Calu3 (cell line): ENCODE measurements at places on chromosomes 6 and 20. TPM values are rescaled to one million over a fixed set of nuclear protein-coding genes. Genes with fewer than 3 reads are reported as not detected.

DNA sequence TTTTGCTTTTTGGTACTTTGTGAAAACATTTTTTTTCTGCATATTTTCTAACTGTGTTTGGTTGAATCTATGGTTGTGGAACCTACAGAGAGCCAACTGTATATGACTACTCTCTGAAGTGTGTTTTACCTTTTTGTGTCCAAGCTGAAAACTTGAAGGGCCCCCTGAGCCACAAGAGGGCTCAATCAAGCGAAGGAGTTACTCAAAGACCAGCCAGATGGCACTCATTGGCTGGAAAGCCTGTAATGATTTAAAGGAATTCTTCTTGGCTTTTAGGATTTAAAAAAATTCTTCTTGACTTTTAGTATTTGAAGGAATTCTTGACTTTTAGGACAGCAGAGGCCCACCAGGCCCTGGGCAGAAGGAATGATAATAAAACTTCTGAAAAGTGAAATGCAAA lies 27.0 kb upstream of the ECI2 start:
- H3K27ac ChIP-seq = no peak overlapping the region
- peaks cover 18% of the 10 kb centered on the region for H3K27me3 ChIP-seq

DNA sequence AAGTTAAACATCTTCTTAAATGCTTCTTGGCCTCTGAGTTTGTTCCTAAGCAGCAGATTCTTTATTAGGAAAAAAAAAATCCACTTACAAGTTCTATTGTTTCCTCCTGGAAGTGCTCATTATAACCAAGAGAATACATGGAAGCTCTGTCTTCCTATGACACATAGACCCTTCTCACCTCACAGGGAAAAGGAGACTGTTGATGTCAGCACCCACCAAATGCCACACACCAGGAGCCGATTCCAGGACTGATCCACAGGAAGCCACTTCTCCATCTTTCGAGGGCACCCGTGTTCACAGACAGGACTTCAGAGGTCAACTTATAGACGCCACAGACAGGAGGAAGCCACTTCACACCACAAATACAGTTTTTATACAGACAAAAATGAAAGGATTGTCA lies 13.4 kb upstream of the BNIP5 start:
- peaks cover 24% of the 10 kb centered on the region for H3K4me1 ChIP-seq
- H3K27me3 ChIP-seq = no peaks in the 10 kb centered on the region
- H3K27ac ChIP-seq = no peak overlapping the region
- H3K4me3 ChIP-seq = no peak overlapping the region

Gene MYLK2
- 1.3 and 1.5 TPM in 2 replicates for total RNA-seq

- no peaks in the 10 kb centered on the region for H3K36me3 ChIP-seq
- no peak overlapping the region for H3K27ac ChIP-seq
- DNase-seq = peak; percentile 28
- no peak overlapping the region for H3K4me3 ChIP-seq
- H3K27me3 ChIP-seq = no peaks in the 10 kb centered on the region
Measured at GRCh38 chr6:70706491-70707123, 38.9 kb downstream of the SMAP1 start.
